ENCODE measurements at places on chromosomes 4 and X.
A peak's percentile ranks its signal among the peaks of the same experiment; 100 is the strongest.

DNA sequence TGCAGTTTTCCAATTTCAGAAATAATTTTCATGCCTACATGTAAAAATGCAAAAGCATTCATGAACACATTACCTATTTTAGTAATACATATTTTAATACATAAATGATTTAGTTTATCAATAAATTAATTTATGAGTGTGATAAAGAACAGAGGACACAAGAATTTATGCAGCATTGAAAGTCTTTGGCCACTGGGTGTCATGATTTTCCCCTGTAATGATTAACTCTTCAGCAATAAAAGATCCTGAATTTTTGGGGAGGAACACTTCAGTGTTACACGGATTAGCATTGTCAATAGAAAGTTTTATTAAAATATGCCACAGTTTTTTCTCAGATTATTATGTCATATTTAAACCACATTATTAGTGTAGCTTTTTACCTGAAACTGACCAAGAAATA, 8.6 kb upstream of the VCX2 start:
- no peak for DNase-seq

DNA sequence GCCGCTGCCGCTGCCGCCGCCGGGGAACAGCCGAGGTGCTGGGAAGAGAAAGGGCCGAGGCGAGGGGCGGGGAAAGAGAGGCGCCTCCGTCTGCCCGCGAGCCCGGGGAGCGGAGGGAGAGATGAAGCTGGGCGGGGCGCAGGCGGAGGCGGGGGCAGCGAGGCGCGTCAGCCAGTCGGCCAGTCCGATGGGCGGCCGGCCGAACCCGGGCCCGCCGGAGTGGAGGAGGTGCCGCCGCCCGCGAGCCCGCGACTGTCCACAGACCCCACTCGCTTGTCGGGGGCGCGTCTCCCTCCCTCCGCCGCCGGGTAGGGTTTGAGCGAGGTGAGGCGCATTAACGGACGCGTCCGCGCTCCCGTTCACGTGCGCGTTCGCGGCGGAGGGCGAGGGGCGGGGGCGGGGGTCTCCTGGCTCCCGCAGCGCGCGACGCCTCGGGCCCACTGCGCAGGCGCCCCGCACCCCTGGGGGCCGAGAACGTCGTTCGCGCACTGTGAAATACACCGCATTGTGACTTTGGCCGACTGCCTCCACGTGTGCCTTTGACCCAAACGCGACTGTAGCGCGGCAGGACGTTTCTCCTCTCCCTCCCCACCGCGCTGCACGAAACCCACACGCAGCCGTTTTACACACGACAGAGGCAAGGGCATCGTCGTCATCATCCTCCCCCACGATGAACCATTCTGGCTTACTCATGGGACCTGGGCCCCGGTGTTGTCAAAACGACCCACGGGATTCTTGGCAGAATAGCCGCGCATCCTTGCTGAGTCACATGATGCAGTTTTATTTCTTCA, at the start of gene NUDT11:
Gene NUDT11, minus strand, starts transcription at position 92 of the 791 bp plus-strand sequence. CDS start 148 bp downstream, outside the sequence.
- no peak for DNase-seq

DNA sequence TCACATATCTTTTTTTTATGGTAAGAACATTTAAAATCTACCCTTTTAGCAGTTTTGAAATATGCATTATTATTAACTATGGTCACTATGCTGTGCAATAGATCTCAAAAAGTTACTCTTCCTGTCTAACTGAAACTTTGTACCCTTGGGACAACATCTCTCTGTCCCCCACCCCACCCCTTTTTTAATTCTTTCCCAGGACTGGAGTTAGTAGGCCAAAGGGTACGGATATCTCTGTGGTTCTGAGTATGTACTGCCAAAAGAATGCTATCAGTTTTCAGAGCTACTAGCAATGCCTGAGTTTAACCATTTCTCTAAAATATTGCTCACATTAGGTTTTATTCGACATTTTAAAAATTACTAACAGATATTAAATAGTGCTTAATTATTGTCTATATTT, 4.7 kb upstream of the FAM241A start:
- no peak for DNase-seq

DNA sequence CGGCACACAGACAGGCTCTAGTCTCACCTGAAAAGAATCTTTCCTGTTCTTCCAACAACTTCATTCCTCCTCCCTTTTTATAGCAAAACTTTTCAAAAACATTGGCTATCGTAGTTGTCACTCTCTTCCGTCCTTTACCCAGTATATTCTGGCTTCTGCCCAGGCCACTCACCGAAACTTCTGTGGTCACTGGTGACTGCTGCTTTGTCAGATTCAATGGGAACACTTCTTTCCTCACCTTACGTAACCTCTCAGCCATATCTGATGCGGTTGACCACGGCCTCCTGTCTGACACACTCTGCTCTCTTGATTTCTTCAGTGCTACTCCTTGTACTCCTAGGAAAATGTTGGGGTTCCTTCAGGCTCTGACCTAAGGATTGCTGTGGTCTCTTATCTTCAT, 9.2 kb upstream of the RNF150 start:
- no peak for DNase-seq

- DNase-seq: no peak
Measured at GRCh38 chrX:153463031-153463430, 7.3 kb downstream of the HAUS7 start.

DNA sequence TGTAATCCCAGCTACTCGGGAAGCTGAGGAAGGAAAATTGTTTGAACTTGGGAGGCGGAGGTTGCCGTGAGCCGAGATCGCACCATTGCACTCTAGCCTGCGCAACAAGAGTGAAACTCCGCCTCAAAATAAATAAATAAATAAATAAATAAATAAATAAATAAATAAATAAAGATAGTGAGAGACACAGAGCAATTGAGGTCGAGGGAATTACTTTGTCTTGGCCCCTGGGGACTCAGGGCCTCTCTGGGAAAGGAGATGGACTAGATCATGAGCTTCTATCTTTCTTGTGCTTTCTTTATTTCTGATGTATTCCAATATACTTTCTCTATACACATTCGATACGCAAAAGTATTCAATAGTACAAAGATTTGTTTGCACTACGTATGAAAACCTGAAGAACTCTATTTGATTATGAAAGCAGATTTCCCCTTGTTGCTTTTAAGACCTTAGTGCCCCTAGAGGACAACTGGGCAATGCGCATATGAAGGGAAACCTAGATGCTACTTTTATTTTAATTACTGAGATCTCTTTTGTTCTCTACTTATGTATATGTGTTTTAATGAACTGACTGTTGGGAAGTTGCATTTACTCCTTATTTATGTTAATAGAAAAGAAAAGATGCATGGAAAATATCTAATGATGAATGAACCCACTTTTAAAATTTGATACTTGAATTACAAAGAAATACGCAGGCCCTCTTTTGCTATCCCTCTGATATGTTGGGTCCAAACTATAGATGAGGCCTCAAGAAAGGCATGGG, 12.8 kb upstream of the ELOVL6 start:
- DNase-seq: no peak

- no peak for DNase-seq
Measured at GRCh38 chr4:140168474-140168873, 14.5 kb upstream of the MAML3 start.

- DNase-seq: no peak
Measured at GRCh38 chr4:141375855-141376254, 155.2 kb downstream of the ZNF330 start.

GRCh38 chr4:160825644-160826338, 1338.0 kb downstream of the FSTL5 start:
- no peak for DNase-seq

DNA sequence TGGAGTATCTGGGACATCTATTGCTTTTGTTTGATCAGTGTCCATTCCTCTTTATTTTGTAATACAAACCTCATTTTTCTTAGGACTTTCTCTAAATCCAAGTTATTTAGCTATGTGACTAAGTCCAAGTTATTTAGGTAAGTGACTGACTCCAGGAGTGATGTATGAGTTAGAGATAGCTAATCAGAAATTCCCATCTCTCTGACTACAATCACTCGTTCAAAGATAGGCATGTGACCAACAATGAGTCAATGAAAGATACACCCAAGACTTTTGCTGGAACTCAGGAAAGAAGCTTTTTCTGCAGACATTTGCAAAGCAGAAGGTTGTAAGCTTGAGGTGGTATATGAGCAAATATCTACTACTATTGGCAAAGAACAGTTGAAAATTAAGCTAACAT, 72.5 kb upstream of the KCNIP4 start:
- DNase-seq: no peak

DNA sequence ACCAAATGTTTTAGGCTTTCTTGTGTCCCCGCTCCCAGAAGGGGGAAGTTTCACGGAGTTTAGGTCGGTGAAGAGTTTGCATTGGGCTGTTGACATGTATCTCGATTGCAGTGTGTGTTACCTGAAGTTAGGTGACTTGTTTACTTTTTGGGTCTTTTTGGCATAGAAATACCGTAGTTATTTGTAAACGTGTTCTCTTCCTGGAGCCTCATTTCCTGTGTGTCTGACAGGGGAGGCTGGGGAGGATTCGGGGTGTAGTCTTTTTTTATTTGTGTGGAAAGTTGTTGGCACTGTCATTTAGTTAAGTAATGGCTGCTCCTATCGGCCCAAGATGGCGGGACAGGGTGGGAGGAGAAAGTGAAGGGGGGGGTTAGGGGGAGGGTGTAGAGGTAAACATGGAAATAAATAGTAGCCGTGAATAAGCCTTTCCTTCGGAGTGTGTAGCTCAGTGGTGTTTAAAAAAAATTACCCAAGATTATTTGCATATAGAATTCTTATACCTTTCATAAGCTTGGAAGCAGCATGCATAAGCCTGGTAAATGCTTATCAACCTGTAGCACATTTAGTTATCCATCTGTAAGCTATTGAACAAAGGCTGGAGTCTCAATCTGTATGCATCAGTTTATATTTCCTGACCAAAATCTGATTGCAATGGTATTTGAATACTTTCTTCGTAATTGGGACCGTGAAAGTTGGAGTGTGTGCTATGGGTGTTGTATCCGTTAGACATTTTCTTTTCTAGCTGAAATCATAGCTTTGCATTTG, 1.6 kb downstream of the KDM6A start:
- no peak for DNase-seq

DNA sequence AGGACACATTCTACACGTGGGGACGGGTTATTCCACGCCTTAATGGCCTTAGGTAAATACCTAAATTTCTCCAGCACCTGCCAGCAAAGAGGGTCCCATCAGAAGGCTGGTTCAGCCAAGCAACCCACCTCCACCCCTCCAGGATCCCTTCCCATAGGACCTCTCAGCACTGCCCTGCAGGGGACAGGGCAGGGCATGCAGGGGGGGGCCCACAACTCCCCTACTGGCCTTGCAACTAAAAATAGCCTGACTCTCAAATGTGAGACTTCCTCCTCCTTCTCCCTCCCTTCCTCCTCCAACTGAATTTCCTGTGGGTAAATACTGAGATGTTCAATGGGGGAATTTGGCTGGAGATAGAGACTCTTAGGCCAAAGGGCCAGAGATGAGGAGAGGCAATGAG, 6.3 kb downstream of the LAS1L start:
- DNase-seq: no peak

DNA sequence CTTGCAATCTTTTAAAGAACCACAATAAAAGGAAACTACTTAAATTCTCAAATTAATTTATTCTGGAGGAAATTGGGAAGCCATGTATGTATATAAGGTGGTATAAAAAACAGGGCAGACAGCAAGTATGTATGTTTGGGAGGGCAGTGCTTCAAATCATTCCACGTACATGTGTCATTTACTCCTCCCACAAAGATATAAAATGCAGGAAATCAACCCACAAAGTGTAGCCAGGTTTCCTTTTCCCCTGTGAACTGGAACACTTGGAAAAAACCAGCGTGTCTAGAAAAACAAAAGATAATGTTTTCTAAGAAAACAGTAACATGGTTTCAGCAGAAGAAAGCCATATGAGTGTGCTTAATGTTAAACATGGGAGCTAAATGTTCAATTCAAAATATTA, 156.7 kb upstream of the FAM47A start:
- no peak for DNase-seq

GRCh38 chr4:155975511-155975910, 21.8 kb upstream of the CTSO start:
- no peak for DNase-seq

DNA sequence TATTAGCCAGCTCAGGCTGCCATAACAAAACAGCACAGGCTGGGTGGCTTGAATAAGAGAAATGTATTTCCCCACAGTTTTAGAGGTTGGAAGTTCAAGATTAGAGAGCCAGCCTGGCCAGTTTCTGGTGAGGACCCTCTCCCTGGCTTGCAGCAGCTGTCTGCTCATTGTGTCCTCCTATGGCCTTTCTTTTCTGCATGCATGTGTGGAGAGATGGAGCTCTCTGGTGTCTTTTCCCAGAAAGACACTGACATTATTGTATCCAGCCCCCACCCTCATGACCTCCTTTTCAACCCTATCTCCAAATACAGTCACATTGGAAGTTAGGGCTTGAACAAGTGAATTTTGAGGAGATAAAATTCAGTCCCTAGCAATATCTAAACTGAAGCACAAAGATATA, 263.8 kb upstream of the PABPC4L start:
- DNase-seq: no peak

DNA sequence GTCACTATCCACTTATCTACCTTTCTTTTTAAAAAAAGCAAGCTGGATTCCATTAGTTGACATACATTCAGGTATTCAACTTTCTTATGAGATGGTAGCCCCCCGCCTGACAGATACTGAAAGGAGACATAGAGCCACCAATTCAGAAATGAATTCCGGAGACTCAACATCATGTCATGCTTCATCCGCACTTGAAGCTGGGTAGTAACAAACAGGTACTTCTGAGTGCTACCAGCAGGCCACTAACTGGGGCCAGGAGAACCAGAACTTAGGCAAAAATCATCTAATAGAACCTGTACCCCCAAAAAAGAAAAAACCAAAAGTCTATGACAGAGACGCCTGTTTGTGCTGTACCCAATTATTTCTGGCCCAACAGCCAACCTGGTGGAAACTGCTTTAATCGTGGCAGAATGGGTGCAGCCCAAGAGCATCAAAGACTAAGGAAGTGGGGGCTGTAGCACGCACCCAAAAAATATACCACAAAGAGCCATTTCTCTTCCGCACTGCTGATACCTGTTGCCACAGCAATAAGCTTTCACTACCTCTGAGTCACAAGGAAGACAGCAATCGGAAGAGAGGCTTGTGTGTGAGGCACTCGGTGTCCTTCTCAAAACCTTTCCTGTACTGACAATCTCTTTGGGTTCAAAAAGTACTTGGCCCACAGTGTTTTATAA, 84.8 kb downstream of the AFAP1 start:
- DNase-seq: peak; percentile 93

GRCh38 chr4:174352061-174352819, 68.5 kb downstream of the CEP44 start:
- DNase-seq: no peak

DNA sequence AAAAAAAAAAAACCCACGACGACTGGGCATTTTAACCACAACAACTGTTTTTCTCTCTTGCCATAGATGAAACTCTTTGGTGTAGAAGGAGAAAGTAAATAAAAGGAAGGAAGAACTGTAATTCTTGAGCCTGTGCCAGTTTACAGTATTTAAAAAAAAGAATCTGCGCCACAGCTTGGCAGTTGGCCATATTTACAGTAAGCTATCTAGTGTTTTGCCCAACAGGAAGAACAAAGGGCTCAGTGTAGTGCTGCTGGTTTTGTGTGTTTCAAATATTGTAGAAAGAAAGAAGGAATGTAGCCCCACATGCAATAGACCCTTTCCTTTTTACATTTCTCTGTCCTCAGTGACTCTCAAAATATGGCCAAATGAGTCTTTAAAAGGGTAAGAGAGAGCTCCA, 66.1 kb downstream of the NR3C2 start:
- peak; percentile 71 for DNase-seq
